ENCODE measurements at places on chromosomes 11 and 22.

GRCh38 chr11:35750315-35750714, 87.7 kb downstream of the TRIM44 start:
- no peak for DNase-seq

GRCh38 chr11:37605229-37605628, 1007.2 kb upstream of the RAG2 start:
- no peak for DNase-seq

DNA sequence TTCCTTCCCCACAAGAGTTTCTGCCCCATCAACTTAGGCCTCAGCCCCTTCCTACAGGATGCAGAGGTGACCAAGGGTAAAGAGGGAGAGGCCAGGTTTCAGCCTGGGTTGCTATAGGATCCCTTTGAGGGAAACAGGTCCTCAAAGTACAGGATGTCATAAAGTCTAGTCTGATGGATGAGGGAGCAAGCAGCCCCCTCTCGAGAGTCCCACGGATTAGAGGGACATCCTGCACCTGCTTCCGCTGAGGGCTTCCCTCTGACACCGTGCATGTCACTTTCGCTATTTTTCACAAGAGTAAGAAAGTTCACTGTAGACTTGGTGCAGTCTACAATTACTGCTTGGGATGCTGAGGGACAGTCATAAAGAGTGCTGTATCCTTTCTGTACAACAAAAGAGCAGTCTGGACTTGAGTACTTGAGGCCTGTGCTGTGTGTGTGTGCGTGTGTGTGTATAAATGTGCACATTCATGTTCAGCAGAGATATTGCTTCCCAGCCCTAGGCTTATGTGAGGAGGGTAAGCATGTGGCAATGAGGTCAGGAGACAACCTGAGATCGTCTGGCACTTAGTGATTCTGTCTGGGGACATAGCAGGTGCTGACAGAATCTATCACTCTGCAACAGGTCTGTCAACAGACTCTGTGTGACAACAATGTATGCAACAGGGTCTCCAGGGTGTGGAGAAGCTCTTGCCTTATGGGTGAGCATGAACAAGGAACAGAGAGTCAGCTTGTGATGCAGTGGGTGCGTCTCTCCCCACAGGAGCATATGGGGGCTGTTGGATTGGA, 18.0 kb upstream of the CHST1 start:
- DNase-seq, result no peak

GRCh38 chr11:118820412-118821357, 29.7 kb upstream of the DDX6 start:
- no peak for DNase-seq

DNA sequence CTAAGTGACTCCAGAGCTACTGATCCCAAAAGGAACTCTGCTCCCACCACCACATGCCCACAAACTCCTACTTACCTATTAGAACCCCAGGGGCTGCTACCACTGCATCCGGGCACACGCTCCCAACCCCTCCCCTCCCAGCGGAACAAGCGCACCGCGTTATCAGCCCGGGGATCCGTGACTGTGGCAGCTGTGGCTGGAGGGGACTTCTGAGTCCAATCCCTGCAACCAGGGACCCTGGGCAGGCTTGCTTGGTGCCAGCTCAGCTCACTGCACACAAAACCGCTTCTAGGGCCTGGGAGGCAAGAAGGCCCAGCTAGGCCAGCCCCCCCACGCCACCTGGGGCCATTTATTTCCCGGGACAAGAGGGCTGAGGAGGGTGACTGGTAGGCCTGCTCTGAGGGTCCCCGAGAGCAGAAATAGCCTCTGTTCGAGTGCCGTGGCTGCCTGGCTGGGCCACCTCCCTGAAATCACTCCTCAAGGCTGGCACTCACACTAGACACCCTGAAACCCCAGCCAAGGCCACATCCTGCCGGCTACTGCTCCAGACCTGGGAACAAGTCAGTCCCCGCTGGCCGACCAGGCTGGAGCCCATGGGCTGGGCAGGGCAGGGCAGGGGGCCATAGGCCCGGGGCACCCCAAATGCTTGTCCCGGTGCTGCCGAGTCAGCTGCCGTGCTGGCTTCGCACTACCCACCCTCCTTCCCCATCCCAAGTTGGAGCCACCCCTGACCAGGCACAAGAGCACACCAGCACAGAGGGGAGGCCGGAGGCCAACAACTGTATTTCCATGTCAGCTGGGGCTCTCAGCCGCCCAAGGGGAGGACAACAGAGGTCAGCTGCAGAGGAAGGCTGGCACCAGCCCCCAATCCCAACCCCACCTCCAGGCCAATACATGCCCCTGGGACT, 1.9 kb upstream of the IFITM10 start:
- DNase-seq, result no peak

- no peak for DNase-seq
Measured at GRCh38 chr11:117992136-117992535, 5.9 kb downstream of the IL10RA start.

- no peak for DNase-seq
Measured at GRCh38 chr11:48088682-48089050, 108.3 kb downstream of the PTPRJ start.

DNA sequence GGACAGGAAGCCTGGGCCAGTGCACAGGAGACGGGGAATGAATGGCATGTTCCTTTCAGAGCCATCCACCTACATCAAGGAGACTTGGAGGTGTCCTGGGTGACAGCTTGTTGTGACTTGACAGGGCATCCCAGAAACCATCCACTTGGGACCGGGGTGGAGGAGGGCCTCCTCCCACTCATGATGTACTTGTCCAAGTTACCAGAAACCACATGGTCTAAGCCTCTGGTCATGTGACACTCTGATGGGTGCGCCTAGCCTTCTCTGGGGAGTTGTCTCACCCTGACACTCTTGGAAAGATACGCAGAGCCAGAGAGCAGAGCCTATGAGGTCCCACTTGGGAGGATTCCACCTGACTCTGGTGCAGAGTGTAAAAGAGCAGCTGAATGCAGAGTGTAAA, 21.6 kb upstream of the FXYD6 start:
- DNase-seq, result no peak

- DNase-seq, result no peak
Measured at GRCh38 chr11:119470317-119471291, 47.6 kb upstream of the THY1 start.

GRCh38 chr11:43872995-43873394, 7.6 kb upstream of the ALKBH3 start:
- no peak for DNase-seq

DNA sequence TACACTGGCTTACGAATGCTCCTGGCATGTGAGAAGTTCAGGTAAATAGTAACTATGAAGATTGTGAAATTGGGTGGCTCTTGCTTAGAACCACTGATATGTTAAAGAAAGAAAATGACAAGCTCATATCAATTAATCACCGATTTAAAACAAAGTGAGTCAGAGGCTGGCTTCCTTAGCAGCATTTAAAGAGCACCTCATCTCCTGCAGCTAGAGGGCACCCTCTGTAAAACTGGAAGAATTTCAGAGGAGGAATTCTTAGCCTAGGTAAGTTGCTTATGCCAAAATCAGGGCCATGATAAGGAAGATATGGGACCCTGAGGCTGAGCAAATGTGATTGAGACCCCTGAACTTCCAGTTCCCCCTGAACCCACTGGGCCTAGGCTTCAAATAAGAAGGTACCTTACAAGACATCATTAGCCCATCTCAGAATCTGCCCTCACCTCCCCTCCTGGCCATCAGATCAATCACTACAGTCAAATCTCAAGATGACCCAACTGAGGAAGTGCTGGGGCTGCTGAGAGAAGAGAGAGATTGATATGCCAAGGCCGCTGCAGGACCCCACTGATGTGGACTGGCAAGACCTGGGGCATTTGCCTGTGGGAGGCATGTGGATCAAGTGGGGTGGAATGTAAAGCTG, 8.6 kb upstream of the CD3E start:
- no peak for DNase-seq

DNA sequence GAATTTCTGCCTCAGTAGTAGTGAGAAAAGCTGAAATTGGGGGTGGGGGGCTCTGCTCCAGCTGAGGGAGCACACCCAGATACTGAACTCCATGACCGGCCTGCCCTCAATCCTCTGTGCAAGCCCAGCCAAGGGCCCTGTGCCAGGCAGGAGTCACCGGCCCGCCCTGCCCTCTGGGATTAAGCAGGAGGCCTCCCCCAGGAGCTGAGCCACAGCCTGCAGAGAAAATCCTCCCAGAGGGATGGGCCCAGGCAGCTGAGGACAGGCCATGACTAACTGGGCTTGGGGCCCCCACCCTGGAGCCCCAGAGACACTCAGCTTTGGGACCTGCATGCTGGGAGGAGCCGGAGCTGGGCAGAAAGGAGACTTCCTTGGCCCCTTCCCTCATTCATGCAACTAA, 48.8 kb downstream of the MN1 start:
- DNase-seq, result no peak

DNA sequence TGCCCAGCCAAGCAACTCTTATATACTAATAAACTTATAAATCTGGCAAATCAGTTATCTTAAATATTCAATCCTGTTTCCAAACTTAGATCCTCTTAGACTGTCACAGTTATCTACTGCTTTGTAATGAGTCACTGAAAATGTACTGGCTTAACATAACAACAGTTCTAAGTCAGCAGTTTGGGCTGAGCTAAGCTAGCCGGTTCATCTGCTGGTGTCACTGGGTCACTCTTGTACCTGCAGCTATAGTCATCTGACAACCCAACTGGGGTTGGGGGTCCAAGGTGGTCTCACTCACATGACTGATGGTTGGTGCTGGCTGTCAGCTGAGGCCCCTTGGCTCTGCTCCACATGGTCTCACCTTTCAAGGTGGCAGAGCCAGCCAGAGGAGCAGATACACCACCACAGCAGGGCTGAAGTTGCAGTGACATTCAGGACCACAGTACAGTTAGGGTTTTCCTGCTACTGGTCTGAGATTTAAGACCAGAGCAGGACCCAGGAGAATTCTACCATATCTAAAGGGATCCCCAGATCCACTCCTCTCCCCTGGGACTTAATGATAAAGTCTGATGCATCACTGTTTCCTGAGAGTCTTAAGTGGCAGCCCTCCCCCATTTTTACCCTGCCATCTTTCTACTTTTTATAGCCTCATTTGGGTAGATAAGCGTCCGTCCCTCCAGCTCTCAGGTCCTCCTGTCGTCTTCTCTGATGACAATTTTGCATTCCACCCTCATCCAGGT, 7.9 kb upstream of the MACROD1 start:
- DNase-seq, result no peak

DNA sequence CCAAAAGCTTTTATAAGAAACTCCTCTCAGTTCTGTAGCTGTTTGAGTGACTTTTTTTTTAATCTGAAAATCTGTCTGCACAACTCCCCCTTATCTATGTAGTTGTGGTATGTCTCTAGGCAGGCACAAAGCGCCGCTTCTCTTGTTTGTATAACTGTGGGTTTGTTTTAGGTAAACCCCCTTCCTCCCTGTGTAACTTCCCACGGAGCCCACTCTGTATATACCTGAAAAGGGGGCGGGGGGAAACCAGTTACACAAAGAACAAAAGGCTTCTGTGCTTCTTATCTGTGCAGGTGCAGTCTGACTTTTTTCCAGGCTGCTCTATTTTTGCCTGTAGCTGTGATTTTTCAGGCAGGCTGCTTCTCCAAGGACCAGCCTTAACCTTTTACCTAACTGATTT, 13.2 kb downstream of the OR10AG1 start:
- peak; percentile 39 for DNase-seq

- DNase-seq, result peak; percentile 18
Measured at GRCh38 chr22:22823131-22823810, 64.3 kb upstream of the IGLL5 start.

DNA sequence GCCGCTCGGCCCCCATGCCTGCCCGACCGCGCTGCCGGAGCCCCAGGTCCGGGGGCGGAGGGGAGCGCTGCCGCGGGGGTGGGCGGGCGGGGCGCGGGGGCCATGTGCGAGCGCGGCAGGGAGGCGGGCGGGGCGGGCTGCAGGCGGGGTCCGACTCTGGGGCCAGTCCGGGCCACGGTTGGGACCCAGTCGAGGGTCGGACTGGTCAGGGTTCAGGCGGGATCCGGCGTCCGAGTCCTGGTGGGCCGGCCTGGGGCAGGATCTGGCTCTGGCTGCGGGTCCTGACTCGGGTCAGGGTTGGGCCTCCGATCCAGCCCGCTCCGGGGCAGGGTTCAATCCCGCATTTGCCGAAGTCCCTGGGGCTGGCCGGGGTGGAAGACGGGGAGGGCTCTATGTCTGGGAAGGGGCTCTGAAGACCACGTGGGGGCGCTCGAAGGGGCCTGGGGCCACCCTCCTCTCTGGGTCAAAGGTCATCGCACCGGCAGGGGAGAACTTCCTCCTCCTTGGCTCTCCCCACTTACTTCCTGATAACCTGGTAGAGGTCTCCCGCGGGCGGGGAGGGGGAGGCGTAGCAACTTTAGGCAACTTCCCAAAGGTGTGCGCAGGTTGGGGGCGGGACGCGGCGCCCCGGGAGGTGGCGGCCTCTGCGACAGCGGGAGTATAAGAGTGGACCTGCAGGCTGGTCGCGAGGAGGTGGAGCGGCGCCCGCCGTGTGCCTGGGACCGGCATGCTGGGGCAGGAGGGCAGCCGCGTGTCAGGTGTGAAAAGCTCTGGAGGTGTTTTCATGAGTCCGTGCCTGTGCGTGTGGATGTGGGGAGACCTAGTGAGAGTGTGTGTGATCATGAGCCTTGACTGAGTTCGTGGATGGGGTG, 603 bp downstream of the ESRRA start:
- DNase-seq, result peak; percentile 61

DNA sequence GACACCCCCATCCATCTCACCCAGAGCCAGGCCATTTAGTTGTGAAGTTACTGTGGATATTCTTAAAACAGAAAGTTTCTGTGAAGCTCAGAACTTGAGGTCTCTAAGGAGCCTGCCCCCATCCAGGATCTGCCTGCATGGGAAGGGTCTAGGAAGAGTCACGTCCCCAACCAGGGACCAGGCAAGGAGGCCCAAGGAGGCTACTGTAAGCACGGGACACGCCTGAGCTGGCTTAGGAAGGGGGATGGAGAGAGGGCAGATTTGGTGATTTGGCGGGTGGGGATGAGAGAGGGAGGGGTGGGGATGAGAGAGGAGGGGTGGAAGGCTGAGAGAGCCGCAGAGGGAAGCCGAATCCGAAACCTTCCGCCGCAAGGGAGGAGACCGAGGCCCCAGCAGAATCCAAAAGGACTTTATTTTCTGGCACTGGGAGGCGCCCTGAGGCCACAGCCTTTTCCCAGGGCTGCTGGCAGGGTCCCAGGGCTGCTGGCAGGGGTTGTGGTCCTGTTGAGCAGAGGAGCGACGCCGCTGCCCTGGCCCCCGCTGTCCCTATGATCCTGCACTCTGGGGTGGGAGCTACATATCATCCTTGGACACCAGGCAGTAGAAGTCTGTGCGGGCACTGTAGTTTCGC, 9.4 kb downstream of the SIGIRR start:
- peak; percentile 54 for DNase-seq

DNA sequence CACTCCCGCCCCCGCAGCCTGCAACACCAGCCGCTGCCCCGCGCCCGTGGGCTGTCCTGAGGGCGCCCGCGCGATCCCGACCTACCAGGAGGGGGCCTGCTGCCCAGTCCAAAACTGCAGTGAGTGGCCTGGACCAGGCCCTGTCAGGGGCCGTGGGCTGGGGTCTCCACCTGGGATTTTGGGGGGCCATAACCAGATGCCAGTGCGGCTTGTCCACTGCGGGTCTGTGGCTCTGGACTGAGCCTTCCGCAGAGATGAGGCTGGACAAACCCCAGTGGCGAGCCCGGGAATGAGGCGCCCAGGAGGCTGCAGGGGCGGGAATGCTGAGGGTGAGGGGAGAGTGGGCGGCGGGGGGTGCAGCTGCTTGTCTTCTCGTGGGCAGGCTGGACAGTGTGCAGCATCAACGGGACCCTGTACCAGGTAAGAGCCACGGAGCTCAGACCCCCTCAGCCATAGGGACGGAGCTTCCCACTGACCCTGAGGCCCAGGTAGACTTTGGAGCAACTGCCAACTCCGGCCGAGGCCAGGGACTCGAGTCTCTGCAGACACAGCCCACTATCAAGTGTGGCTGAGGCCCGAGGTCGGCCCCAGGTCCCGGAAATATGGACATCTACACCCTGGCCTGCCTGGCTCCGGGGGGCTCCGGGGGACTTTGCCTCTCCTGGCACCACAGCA, 24.8 kb upstream of the MUC5B start:
- DNase-seq, result no peak

Measured in lung (tissue), 17 donors.